Uterus (tissue), 4 donors: ENCODE measurements at places on chromosomes 2 and 18. TPM values are rescaled to one million over a fixed set of nuclear protein-coding genes. Genes with fewer than 3 reads are reported as not detected.
A peak's percentile ranks its signal among the peaks of the same experiment; 100 is the strongest.

DNA sequence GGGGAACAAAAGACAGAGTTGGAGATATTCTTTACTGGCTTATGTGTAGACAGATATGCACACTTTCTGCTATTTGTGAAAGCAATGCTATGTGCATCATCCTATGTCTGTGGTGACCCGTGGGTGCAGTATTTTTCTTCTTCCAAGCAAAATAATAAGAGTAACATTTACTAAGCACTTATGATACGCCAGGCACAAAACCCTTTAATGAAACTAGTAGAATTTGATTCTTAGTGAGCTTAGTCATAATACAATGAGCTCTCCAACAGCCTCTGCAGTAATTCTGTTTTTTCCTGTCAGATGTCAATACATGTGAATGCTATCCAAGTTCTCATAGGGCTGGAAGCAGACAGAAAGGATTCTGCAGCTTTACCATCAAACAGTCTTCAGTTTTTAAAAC is 130.6 kb downstream of the RAD51AP2 start:
- no peak for DNase-seq

Gene CXCR4
- 7.1 TPM for total RNA-seq

DNA sequence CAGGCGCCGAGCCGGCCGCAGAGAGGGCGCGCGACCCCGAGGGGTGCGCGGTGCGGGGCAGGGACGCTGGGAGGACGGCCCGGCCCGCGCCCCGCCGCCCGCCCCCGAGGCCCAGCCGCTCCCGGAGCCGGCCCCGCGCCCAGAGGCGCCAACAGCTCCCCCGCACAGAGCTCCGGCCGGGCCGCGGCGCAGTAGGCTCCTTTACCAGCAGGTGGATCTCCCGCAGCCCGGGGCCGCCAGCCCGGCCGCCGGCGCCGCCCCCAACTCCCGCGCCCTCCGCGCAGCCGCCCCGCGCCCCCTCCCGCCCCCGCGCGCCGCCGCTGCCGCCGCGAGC is 258 bp downstream of the MGAT4A start:
- DNase-seq, result peak; percentile 55

Gene SERPINB3
- total RNA-seq, result not detected

GRCh38 chr2:42063431-42064171 is 15.8 kb downstream of the PKDCC start:
- DNase-seq, result no peak

- no peak for DNase-seq
These were observed 46.7 kb downstream of the FBXO48 start for GRCh38 chr2:68420254-68420910.

DNA sequence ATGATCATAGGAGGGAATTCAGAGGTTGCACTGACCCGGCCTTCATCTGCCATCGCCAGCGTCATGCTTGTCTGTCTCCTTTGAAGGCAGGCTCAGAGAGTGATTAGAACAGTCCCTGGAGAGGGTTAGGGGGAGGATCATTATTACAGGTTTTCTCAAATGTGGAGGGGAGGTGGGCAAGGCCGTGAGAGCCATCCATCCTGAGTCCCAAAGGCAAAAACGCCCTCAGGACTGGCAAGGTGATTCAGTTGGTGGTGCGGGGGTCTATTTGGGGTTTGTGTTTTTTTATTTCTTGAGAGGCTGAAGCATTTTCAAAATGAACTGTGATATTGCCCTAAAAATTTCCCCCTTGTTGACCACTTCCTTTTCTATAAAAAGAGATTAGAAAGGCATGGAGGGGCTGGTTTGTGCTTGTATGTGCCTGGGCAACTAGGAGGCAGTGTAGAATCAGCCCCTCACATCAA is 39.3 kb upstream of the GYPC start:
- DNase-seq, result no peak

GRCh38 chr18:75207310-75208154 is 1.4 kb downstream of the PTGR3 start:
- DNase-seq, result no peak

GRCh38 chr18:35703043-35703688 is 121.6 kb downstream of the GALNT1 start:
- no peak for DNase-seq

Gene SNTG2
- total RNA-seq, result 3.2 TPM

Gene ADRA2B
- total RNA-seq, result 5.4 TPM

Gene CROCC2
- 2.6 TPM for total RNA-seq

Gene UGT1A1
- not detected for total RNA-seq

GRCh38 chr2:38462121-38462661 is 85.1 kb upstream of the ATL2 start:
- peak; percentile 84 for DNase-seq

Gene ADAM23
- total RNA-seq, result 3.6 TPM

Gene KCNJ13
- not detected for total RNA-seq

DNA sequence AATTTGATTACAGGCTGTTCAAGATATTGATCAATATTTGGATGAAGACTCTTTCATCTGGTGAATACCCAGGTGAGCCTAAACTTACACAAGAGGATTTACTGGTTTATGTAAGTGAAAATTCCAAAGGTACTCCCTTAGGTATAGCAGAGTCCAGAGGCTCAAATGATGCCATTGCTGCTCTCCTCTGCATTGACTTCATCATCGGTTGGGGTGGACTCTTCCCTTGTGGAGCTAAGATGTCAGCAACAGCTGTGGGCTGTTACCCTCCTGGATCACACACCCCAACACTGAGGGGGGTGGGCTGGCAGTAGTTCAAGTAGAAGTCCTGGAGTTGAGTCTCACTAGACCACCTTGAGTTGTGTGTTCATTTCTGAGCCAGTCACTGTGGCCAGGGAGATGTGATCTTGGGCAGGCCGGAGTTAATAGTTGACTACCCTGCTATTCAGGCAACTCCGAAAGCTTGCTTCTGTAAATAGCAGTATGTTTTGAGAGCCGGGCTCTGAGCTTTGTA is 236.9 kb downstream of the PTPRM start:
- DNase-seq, result no peak

DNA sequence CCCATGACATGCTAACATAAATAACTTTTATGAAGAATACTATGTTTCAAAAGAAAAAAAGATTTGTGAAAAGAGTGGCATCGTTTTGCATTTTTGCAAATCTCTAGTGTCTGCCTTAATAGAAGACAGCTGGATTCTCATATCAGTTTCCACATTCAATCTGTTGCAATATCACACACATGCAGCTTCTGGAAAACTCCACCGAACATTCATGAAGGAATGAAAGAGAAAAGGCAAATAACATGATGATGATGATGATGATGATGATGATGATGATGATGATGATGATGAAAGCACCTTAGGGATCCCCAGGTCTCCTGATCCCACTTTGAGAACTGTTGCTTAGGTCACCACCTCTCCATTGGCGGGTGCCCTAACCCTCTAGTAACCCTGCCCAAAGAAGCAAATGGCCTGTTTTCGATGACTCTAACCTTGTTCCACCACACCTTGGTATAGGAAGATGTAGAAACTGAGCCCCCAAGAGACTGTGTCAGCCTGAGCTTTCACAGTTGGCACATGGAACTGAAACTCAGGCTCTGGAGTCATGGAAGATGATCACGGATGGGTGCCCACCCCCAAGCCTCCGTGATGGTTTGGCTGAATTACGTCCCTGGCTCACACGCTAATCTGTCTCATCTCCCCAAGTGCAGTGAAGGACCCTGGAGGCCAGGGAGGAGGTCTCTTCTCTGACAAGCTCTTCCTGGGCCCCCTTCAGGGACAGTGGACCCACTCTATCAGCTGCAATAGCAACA is 80.1 kb upstream of the SMAD7 start:
- peak; percentile 6 for DNase-seq

Gene CDK5R2
- not detected for total RNA-seq

Gene COBLL1
- total RNA-seq, result 4.1 TPM

DNA sequence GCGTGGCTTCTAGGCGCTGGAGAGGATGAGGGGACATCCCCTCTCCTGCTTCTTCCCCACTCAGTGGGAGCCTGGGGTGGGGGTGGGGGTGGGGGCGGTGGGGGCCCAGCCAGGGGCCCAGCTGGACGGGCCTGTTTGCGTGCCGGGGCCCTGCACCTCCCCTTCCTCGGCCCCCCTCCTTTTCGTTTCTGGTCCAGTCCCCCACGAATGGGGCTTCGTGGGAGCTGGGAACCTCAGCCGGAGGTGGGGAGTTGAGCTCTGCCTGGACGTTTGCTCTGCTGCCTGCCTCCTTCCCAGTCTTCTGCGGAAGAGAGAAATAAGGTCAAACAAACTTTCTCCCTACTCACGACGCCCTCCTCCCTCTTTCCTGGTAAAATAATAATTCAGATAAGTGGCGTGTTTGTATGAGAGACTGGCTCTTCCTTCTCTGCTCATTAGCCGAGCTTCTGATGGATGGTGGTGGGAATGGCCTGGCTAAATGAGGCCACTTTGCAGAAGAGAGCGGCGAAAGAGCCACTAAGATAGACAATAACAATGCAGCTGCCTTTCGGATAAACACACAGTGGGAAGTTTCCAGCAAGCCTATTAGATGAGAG is 782 bp downstream of the MTA3 start:
- peak; percentile 48 for DNase-seq

DNA sequence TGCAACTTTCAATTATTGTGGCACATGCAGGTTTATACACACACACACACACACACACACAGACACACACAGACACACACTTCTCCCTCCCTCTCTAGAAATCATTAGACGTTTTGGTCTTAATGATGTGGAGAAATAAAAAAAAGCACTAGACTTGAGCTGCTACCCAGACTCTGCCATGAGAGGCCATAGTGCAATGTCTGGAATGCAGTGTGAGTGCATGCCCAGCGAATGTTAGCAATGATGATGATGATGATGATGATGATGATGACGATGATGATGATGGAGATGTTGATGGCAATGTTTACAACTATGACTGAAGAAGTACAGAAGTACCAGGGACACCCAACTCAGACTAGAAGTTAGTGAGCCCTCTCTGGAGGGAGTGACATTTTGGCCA is 23.8 kb upstream of the KLHL29 start:
- DNase-seq, result no peak

DNA sequence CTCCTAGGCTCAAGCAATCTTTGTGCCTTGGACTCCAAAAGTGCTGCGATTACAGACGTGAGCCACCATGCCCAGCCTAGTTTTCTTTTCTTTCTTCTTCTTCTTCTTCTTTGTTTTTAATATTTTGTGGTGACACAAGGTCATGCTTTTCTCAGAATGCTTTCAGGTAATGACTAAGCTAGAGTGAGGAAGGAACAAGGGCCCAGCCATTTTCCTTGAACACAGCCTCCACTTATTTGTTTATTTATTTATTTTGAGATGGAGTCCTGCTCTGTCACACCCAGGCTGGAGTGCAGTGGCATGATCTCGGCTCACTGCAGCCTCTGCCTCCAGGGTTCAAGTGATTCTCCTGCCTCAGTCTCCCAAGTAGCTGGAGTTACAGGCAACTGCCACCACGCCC is 74.3 kb upstream of the ST3GAL5 start:
- no peak for DNase-seq

- DNase-seq, result no peak
These were observed 216.2 kb upstream of the HS6ST1 start for GRCh38 chr2:128534688-128535392.

Gene MC4R
- total RNA-seq, result 0.41 TPM

Gene IL37
- total RNA-seq, result not detected

DNA sequence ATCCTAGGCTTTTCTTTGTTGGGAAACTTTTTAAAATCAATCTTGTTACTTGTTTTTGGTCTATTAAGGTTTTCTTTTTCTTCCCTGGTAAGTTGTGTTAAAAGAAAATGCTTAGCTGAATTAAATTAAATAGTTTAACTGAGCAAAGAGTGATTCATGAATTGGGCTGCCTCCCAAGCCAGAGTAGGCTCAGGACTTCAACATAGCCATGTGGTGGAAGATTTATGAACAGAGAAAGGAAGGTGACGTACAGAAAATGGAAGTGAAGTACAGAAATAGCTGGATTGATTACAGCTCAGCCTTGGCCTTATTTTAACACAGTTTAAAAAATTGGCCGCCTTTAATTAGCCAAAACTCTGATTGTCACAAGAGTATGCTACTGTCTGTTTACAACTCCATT is 27.9 kb upstream of the GALNT5 start:
- DNase-seq, result no peak

DNA sequence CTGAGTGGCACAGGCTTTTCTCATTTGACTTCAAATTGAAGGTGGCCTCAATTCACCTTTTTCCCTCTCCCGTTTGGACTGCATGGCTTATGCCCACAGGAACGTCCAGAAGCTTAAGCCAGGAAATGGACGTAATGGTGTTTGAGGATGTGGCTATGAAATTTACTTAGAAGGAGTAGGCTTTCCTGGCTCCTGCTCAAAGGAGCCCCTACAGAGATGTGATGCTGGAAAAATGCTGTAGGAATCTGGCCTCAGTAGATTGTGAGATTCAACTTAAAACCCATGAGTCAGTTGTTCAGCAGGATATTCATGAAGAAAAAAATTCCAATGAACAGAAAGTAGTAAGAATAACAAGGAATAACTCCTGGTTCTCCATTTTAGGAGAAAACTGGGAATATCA is 129.0 kb downstream of the ICOS start:
- DNase-seq, result no peak

- peak; percentile 20 for DNase-seq
These were observed 311.2 kb downstream of the LPIN1 start for GRCh38 chr2:12057436-12058166.

GRCh38 chr2:72979896-72980295 is 62.6 kb downstream of the EMX1 start:
- no peak for DNase-seq

DNA sequence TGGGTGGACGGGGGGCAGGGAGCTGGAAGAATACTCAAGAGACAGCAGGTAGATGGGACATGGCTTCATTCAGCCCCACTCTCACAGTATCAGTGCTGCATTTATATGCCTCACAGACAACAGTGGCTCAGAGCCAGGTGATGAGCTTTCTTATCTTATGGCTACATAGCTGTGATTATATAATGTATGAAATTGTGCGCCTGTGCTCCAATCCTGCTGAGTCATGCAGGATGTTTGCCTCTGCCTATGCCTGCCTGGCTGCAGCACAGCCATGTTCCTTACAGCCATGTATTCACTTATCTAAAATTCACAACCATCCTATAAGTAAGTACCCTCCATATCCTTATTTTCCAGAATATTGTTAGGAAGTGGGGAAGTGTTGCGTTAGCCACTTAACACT is 37.7 kb upstream of the RNF103 start:
- DNase-seq, result no peak

Gene MBD2
- total RNA-seq, result 24.4 TPM

Gene NUP35
- 6.5 TPM for total RNA-seq

GRCh38 chr2:113875135-113875534 is 14.8 kb upstream of the ACTR3 start:
- no peak for DNase-seq

GRCh38 chr2:72116081-72116533 is 31.6 kb downstream of the CYP26B1 start:
- no peak for DNase-seq

DNA sequence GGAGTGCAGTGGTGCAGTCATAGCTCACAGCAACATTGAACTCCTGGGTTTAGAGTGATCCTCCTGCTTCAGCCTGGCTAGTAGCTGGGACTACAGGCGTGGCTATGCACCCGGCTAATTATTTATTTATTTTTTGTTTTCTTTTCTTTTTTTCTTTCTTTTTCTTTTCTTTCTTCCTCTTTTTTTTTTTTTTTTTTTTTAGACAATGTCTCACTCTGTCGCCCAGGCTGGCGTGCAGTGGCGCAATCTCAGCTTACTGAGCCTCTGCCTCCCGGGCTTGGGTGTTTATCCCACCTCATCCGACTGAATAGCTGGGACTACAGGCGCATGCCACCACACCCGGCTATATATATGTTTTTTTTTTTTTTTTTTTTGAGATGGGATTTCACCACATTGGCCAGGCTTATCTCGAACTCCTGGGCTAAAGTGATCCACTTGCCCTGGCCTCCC is 1.4 kb upstream of the ANXA4 start:
- DNase-seq, result no peak

Gene PUM2
- total RNA-seq, result 135 TPM

Gene SERPINB4
- not detected for total RNA-seq
